ENCODE measurements at places on chromosomes 3 and 15. TPM values are rescaled to one million over a fixed set of nuclear protein-coding genes. Genes with fewer than 3 reads are reported as not detected.

The SPESP1 gene
- not detected for polyA plus RNA-seq

The ARGFX gene
- not detected for polyA plus RNA-seq

DNA sequence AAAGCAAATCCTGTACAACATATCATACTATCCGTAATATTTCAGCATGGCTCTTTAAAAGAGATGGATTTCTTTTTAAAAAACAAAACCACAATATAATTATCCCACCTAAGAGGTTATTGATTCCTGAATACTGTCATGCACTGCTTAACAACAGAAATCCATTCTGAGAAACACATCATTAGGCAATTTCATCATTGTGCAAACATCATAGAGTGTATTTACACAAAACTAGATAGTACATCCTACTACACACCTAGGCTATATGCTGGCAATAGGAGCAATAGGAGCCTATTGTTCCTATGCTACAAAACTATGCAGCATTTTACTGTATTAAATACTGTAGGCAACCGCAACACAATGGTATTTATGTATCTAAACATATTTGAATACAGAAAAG, 242.0 kb downstream of the NEK10 start:
- H3K27ac ChIP-seq, result no peak overlapping the region
- H3K27me3 ChIP-seq, result no peaks in the 10 kb centered on the region
- no peak overlapping the region for H3K4me3 ChIP-seq
- H3K36me3 ChIP-seq, result no peaks in the 10 kb centered on the region

DNA sequence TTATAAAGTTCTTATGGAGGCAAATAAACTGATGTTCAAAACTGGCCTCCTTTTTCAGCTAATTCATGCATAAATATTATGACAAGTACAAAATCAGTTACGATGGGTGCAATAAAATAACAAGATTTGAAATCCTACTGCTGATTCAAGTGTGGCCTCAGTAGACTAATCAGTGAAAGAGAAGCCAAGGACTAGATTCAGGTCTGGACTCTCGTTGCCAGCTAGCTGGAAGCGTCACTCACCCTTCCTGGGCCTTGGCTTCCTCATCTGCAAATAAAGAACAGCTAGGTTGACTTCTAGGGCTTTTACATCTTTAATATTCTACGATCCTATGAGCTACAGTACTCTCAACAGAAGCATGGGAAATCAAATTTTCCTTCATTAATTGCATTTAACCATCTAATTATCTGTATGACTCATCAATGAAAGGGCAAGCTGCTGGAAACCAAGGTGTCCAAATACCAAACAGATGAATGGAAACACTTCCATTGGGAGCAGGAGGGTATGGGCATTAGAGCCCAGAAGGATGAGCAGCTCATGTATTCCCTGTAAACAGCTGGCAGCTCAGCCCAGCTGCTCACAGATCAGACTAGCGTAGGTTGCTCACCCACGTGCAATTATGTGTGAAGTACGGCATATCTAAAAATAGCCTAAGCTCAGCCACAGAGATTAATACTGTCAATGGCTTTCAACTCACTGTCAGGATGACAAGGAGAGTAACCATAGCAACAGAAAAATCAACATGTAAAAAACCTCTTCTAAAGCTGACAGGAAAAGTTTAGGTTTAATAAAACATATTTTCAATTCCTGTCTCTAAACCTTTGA, 294.8 kb downstream of the PLCL2 start:
- no peaks in the 10 kb centered on the region for H3K36me3 ChIP-seq
- DNase-seq, result no peak
- H3K4me1 ChIP-seq, result no peaks in the 10 kb centered on the region
- H3K4me3 ChIP-seq, result no peak overlapping the region
- H3K27ac ChIP-seq, result no peak overlapping the region

- H3K4me3 ChIP-seq, result no peak overlapping the region
- H3K27ac ChIP-seq, result no peak overlapping the region
- H3K27me3 ChIP-seq, result no peaks in the 10 kb centered on the region
- peaks cover 38% of the 10 kb centered on the region for H3K4me1 ChIP-seq
These were observed 198.4 kb upstream of the UBE2E1 start for GRCh38 chr3:23607184-23607847.

The CHST13 gene
- 4.0 TPM for polyA plus RNA-seq

GRCh38 chr3:122003606-122004005, 18.4 kb downstream of the ILDR1 start:
- no peaks in the 10 kb centered on the region for H3K27me3 ChIP-seq
- no peaks in the 10 kb centered on the region for H3K36me3 ChIP-seq

DNA sequence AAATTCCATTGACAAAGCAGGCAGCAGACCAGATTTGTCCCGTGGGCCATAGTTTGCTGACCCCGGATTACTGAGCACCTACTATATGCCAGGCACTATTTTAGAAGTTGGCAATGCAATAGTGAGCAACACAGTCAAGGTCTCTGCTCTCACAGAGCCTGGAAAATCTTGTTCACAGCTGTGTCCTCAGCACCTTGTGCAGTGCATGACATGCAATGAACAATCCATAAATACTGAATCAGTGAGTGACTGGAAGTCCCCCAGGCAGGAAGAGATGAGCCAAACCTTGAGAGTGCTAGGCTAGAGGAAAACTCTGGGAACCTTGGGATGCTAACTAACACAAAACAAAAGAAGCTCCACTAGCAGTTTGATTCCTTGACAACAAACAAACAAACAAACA, 14.4 kb downstream of the TM4SF1 start:
- H3K36me3 ChIP-seq, result no peaks in the 10 kb centered on the region
- no peaks in the 10 kb centered on the region for H3K27me3 ChIP-seq
- no peak overlapping the region for H3K27ac ChIP-seq

The CAPN3 gene
- polyA plus RNA-seq, result 0.84 TPM
